GM03348 (cell line): ENCODE measurements at places on chromosomes 3 and 15.

GRCh38 chr15:33834892-33835743, 133.2 kb upstream of the CHRM5 start:
- DNase-seq, result no peak

- DNase-seq, result no peak
Measured at GRCh38 chr15:49297584-49297983, 125.5 kb upstream of the FGF7 start.

DNA sequence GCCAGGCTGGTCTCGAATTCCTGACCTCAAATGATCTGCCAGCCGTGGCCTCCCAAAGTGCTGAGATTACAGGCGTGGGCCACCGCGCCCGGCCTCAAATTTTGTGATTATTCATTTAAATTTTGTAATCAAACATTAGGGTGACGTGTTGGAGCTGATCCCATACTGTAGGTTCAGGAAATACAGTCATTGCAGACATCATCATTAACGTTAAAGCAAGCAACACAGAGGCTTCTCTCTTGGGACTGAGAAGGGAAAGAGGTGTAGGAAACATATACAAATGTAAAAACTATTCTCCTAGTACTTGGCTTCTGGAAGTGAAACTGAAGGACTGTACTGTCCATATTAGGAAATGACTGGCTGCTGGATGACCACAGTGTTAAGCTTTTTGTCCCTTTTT, 11.1 kb upstream of the ARID3B start:
- no peak for DNase-seq

DNA sequence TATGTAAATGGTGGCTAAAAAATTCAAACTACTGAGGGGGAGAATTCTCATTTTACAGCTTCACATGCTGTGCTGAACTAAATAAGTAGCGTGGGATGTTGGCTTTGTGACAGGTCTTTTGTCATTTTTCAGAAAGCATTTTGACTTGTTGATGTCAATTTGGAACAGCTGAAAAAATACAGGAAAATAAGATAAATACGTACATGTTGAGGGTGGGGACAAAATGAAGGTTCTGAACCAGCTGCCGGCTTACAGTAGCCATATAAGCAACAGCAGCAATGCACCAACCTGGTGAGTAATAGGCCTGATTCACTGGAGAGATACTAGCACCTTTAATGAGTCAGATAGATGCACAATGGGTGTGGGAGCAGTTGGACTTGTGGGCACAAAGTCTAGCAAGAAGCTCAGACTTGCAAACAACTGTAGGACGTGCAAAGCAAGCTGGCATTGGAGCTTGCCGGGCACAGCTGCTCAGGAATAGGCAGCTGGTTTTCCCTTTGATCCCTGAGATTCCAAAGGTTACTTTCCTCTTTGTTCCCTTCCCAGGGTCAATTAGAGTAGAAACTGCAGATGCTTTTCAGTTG, 12.9 kb downstream of the B3GNT5 start:
- peak; percentile 24 for DNase-seq

- DNase-seq, result no peak
Measured at GRCh38 chr3:158058495-158059130, 47.6 kb downstream of the SHOX2 start.

- no peak for DNase-seq
Measured at GRCh38 chr3:84727616-84728015, 231.2 kb upstream of the CADM2 start.

DNA sequence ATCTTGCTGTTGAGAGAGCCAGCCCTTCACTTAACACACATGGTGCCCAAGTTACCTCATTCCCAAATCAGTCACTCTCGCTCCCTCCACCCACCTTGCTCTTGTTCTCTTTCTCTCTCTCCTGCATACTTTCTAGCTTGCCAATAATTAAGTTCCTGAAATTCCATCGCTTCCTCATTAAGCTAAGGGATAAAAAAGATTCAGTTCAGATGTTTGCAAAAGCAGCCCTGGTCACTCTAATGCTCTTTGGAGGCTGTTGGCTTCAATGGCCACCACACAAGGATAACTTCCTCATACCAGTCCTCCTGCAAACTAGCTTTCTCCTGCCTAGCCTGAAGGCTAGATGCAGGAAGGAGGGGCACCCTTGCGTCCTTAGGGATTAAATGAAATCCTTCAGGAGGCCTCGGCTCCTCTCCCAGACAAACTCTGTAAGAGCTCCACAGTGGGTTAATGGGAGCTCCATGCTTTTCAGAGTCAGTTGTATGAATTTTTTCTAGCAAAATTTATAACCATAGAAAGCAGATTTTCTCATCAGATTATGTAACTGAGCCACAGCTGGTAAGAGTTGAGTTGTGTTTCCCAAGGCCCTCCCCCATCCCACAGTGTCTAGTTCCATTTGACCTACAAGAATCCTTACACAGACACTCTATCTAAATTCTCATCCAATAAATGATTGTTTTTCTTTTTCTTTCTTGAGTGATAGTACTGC, 176.6 kb upstream of the TRIM42 start:
- no peak for DNase-seq

DNA sequence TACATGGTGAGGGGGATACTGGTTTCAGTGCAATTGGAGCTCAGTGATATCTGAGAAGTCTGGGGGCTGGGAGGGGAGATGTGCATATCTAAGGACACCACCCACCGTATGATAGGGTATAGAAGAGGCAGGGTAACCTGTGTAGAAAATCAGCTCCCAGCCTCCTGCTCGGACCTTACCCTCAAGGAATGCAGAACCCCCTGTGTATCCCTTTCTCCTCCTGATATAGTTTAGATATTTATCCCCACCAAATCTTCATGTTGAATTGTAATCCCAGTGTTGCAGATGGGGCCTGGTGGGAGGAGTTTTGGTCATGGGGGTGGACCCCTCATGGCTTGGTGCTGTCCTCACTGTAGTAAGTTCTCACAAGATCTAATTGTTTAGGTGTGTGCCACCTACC, 48.2 kb upstream of the GATA2 start:
- no peak for DNase-seq

DNA sequence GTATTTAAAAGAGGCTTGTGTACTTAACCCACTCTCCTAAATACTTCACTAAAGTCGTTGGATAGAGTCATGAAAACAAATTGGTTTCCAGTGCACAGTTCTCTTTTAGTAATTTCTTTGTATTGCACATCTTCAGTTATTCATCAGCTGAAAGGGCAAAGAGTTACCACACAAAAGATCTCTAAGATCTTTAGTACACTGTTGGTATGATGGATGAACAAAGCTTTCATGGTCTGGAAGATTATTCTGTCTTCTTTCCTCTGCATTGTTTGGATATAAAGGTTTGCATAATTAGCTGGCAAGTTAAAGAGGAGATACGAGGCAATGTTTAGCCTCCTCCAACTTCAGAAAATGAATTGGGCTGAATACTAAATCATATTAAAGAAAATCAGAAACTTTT, 40.5 kb downstream of the BCHE start:
- no peak for DNase-seq

GRCh38 chr3:8673083-8673737, 28.6 kb upstream of the SSUH2 start:
- DNase-seq, result no peak

DNA sequence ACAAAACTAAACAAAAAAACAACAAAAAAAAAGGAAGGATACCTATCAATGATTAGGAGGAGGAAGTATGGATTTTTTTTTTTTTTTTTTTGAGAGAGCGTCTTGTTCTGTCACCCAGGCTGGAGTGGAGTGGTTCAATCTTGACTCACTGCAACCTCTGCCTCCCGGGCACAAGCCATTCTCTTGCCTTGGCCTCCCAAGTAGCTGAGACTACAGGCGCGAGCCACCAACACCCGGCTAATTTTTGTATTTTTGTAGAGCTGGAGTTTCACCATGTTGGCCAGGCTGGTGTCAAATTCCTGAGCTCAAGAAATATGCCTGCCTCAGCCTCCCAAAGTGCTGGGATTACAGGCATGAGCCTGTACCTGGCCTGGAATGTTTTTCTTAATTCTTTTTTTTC, 195.8 kb downstream of the CBLB start:
- DNase-seq, result no peak

GRCh38 chr3:173584838-173585831, 187.6 kb downstream of the NLGN1 start:
- DNase-seq, result peak; percentile 70

GRCh38 chr15:31129769-31130303, 28.3 kb upstream of the TRPM1 start:
- DNase-seq, result no peak

GRCh38 chr15:47505712-47506328, 211.5 kb upstream of the SEMA6D start:
- DNase-seq, result no peak

DNA sequence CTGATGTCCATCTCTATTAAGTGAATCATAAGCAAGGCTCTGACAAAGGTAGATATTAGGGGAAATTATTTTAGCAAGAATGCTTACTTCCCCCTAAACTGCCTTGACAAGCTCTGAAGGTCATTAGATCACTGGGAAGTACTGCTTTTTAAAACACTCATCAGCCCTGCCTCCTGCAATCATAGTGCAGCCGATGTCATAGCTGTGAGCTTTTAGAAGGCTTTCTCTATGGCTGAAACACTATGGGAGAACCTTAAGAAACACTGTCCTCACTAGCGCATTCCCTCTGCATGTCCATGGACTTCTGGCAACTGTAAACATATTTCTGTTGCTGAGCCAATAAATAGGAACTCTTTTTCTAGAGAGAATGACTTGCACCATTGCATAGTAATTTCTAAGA, 38.7 kb upstream of the PTPRG start:
- no peak for DNase-seq

GRCh38 chr15:101250873-101251829, 697 bp downstream of the CHSY1 start:
- peak; percentile 73 for DNase-seq

DNA sequence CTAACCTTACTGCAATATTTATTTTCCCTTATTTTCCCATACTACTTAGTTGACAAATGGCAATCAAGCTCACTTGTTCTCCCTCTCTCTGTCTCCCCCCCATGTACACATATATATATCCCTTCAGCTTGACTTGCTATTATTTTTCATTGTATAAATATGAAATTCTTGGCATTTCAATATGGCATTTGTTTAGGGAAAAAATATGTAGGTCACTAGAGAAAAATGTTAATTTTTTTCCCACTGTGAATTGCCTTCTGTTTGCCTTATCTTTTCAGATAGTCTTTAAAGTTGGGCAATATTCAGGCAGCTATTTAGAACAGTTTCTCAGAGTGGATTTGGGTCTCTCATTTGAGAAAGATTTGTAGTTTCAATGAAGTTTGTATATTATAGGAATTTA, 62.8 kb upstream of the UTS2B start:
- no peak for DNase-seq

- no peak for DNase-seq
Measured at GRCh38 chr3:187662848-187663409, 7.3 kb downstream of the SST start.

- no peak for DNase-seq
Measured at GRCh38 chr15:70308011-70308734, 210.5 kb upstream of the TLE3 start.

- peak; percentile 31 for DNase-seq
Measured at GRCh38 chr15:81940467-81941451, 105.1 kb downstream of the MEX3B start.

- no peak for DNase-seq
Measured at GRCh38 chr15:87965304-87965703, 291.2 kb downstream of the NTRK3 start.

- no peak for DNase-seq
Measured at GRCh38 chr3:190424108-190424477, 25.6 kb downstream of the TMEM207 start.

DNA sequence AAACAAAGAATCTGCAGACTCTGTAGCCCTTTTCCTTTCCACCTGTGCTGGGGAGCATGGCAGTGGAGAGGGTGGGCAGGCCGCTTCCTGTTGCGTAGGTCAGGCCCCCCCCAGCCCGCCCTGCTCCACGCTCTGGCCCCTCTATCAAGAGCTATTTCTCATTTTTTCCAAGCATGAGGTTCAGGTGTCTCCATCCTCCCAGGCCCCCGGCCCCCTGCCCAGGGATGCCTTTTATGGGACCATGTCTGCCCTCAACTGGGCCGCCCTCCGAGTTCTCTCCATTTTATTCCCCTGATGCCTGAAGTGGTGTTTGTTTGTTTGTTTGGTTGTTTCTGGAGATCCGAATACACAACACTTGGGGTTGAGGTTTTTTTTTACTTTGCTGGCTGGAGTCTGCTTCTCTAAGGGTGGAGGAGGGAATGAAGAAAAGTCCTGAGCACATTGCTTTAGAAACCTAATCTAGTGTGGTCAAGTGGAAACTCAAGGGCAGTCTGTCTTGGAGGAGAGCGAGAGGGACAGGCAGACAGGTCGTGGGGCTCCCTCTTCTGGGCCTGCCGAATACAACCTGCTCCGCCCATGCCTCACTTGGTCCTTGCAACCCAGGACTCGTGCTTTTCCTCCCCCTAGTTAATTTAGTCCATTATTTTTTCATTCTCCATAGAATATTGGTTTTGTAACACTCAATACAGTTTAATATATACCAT, 176.5 kb upstream of the LYSMD4 start:
- DNase-seq, result no peak

- DNase-seq, result peak; percentile 54
Measured at GRCh38 chr3:122577409-122578031, at the start of gene PARP15. TSS of gene PARP15 (plus strand) at chr3:122577650. CDS start at chr3:122577668, 18 bp downstream.

- DNase-seq, result no peak
Measured at GRCh38 chr3:171349392-171349791, 110.8 kb downstream of the TNIK start.

GRCh38 chr3:114887806-114888205, 259.3 kb downstream of the ZBTB20 start:
- DNase-seq, result peak; percentile 67

- no peak for DNase-seq
Measured at GRCh38 chr3:70919661-70920060, 607.2 kb upstream of the MDFIC2 start.

GRCh38 chr3:2595486-2595885, 496.8 kb downstream of the CNTN4 start:
- DNase-seq, result no peak

DNA sequence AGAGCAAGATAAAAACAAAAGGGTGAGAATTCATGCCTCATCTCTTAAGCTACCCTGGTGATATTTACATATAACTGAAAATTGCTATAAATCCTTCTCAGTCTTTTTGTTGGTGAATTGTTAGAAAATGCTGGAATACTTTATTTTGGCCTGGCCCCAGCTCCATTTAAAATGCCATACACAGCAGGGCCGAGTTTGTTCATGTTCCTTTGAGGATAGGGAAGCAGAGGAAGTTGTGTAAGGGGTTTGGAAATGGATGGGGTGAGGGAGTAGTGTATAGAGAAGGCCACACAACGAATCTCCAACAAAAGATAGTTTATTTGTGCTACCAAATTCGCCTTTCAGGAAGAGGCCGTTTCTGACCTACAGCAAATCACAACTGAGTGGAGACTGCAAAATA, 78.6 kb upstream of the ADAMTS9 start:
- DNase-seq, result no peak

GRCh38 chr3:42666577-42666998, 13.1 kb downstream of the ZBTB47 start:
- peak; percentile 6 for DNase-seq
